ENCODE measurements at places on chromosomes 6 and 20.

DNA sequence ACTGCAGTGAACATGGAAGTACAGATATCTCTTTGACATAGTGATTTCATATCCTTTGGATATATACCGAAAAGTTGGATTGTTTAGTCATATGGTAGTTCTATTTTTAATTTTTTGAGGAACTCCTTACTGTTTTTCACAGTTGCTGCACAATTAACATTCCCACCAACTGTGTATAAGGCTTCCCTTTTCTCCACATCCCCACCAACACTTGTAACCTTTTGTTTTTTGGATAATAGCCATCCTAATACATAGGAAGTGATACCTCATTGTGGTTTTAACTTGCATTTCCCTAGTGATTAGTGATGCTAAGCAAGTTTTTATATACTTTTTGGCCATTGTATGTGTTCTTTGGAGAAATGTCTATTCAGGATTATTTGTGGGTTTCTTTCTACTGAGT is 45.1 kb upstream of the TENT5A start:
- DNase-seq: no peak

DNA sequence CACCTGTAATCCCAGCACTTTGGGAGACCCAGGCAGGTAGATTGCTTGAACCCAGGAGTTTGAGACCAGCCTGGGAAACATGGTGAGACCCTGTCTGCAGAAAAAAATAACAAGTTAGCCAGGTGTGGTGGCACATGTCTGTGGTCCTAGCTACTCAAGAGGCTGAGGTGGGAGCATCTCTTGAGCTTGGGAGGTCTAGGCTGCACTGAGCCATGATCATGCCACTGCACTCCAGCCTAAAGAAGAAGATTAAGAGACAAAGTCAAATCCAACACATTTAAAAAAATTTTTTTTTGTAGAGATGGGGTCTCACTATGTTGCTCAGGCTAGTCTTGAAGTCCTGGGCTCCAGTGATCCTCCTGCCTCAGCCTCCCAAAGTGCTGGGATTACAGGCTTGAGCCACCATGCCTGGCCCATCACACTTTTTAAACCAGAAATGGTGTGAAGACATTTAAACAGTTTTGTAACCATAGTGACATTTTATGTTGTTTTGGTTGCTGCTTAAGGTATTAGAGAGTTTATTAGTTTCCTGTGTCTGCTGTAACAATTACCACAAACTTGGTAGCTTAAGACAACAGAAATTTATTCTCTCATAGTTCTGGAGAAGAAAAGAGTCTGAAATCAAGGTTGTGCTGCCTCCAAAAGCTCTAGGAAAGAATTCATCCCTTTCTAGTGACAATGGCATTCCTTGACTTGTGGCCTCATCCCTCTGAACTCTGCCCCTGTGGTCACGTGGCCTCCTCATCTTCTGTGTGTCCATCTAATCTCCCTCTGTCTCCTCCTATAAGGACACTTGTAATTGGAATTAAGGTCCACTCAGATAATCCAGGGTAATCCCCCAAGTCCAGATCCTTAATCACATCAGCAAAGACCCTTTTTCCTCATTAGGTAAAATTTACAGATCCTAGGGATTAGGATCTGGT is 104.6 kb upstream of the TNFAIP3 start:
- no peak for DNase-seq

DNA sequence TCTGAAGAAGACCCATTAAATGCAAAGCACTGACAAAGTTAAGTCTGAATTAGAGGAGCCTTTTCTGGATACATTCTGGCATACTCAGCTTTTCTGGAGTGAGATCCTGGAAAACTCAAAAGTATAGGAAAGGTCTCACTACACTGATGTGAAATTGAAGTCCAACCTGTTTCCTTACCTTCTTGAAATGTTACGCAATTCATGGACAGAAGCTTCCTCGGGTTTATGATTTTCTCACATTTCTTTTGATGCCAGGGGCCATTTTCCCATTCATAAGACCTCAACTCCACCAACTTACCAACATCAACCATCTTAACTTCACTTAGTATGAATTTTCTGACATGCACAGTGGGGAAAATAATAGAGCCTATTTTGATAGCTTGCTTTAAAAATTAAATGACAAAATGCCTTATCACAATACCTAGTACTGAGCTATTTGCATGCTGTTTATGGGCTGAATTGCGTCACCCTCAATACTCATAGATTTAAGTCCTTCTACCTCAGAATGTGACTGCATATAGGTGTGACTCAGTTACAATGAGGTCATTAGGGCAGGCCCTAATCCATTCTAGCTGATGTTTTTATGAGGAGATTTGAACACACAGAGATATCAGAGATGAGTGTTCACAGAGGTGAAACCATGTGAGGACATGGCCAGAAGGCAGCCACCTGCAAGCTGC is 73.4 kb upstream of the RAB32 start:
- DNase-seq: no peak

GRCh38 chr6:169101981-169102380 is 151.7 kb downstream of the THBS2 start:
- DNase-seq: no peak

- no peak for DNase-seq
Measured at GRCh38 chr6:89952105-89952671, 57.9 kb downstream of the GJA10 start.

- DNase-seq: peak; percentile 47
Measured at GRCh38 chr20:25750765-25751696, 54.4 kb upstream of the ZNF337 start.

- DNase-seq: no peak
Measured at GRCh38 chr20:59458645-59459044, 145.7 kb upstream of the PHACTR3 start.

- no peak for DNase-seq
Measured at GRCh38 chr6:158049055-158050028, 67.7 kb downstream of the SYNJ2 start.

Measured in activated CD4-positive, alpha-beta T cell treated with anti-CD3 and anti-CD28 coated beads for 1 hour (primary cell).